Brain (organoid and tissue), 16 donors: ENCODE measurements at places on chromosomes 5 and 9.
A peak's percentile ranks its signal among the peaks of the same experiment; 100 is the strongest.

DNA sequence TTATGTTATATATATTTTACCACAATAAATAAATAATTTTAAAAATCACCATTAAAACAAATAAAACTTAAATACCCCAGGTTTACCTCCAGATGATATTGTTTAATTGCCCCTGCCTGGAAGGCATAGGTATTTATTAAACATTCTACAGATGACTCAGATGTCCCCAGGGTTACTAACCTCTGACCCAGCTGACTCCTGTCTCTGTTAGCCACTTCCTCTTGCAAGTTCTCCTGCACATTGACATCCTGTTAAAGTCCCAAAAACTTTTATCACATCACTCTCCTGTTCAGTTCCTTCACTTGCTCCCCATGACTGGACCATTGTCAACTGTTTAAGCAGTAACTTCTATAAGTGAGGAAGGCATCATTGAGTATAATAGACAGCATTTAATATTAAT, 37.0 kb upstream of the RAB3C start:
- DNase-seq, result no peak

DNA sequence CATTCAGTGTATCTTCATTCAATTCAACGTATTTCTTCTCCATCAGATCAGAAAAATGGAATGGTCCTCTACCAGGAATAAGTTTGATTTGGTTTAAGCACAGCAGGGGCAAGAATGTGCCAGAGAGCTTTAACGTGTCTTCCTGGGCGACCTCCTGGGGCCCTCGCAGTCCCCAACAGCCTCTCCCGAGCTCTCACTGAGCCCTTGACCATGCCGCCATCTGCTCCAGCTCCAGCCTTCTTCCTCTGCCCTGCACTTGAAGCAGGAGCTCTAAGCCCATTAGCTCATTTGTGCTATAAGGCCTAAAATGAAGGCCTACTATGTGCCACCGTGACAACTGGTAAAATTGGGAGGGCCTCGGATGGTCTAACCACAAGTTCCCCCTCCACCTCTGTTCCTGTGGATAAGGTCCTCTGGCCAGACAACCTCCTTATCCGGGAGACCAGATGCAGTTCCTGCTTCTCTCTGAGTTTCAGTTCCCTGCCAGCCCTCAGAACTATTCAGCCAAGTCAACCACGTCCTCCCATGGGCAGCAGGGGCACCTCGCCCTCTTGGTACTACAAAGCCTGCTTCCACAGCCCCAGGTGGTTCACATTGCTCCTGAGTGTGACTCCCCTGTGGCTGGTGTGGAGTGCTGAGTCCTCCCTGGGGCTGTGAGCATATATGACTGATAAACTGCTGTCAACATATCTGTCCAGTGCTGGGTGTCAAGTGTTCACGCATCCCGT, 35.8 kb downstream of the C5orf15 start:
- no peak for DNase-seq

DNA sequence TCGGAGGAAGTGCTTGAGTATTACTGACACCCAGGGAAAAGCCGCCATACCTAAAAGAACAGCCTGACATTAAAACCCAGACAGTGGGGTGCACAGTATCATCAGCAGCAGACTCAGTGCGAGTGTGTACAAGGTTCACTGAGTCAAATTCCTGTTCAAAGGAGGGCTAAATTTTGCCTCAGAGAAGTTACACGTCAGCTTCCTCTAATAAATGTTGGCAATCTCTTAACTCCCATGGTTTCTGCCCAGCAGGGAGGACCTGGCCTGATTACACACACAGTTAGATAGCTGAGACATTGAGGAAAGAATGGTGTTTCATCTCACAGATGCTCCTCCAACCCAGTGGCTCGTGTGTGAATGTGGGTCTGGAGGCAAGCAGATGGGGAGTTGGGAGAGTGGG, 38.2 kb downstream of the NIPSNAP3B start:
- peak; percentile 15 for DNase-seq

- no peak for DNase-seq
Observed at GRCh38 chr5:104184264-104184663, 621.7 kb upstream of the NUDT12 start.

DNA sequence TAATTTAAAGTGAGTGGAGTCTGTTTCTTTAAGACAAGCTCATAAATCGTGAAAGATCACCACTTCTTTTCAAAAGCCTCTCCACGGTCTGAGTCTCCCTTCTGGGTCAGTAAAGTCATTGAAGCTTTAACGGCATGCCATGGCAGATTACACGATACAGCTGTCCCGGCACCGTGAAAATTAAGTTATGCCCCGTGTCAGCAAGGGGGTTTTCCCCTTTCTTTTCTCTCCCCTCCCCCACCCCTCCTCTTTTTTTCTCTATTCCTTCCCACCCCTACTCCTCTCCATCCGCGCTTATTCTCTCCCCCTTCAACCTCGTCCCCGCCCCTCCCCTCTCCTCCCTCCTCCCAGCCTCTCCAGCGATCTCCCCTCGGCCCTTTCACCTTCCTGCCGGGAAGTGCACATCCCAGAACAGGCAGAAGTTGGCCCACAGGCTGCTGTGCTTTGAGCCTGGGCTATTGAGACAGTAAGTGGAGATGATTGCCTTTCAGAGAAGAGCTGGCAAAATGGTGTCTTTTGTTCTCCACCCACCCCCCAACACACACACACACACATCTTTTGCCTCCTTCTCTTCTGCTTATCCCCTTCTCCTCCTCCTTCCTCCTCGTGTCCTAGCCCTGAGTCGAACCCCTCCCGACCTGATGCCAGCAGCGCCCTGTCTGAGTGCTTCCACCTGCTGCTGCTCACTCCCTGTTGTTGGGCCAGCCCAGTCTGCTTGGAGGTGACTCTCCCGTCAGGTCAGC, 44.1 kb downstream of the GAS1 start:
- DNase-seq, result no peak

- DNase-seq, result peak; percentile 59
Observed at GRCh38 chr9:135146766-135147473, 59.5 kb downstream of the OLFM1 start.

DNA sequence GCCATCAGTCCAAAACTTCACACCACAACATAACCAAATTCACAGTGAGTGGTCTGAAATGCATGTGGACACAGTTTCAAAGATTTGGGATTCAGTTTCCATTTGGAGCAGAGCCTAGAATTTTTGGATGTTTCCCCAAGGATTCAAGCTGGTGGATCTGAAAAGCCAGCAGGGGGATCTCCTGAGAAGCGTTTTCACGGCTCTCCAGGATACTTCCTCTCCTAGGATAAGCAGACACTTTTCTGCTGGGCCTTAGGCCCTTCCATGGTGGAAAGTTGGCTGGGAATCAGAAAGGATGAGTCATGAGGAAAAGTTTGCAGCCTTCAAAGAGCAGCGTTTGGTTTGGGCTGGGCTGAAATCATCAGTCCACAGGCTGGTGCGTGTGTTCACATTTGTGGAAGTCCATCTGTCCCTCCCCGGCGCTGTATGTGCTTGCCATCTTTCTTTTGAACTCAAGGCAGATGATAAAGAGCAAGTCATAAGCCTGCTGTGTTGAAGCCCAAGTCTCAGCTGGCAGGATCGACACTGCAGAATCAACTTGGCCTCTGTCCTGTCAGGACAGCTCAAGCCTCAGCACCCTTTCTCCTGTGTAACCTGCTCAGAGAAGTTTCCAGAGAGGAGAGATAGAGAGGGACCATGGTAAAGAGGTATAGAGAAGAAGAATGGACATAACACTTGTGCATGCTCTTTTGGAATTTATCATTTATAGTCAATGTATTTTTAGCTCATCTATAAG, 152.6 kb upstream of the MSX2 start:
- no peak for DNase-seq

DNA sequence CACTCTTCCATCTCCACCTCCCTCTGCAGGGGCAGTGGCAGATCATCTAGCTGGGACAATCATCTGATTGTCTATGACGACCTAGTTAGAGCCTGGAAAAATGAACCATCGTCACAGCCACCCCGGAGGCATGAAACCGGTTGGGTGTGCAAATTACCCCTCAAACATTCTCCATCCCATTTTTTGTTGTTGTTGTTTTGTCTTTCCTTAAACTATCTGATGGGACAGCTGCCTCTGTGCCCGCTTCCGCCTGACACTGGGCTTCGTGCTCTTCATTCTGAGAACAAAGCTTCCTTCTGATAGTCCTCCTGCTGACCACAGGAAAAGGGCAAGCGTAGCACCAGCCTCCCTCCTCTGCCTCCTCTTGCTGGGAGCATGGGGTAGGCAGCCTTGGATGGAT, 7.0 kb upstream of the NDST1 start:
- DNase-seq, result no peak

GRCh38 chr9:123070198-123070597, 36.7 kb downstream of the GPR21 start:
- DNase-seq, result no peak

DNA sequence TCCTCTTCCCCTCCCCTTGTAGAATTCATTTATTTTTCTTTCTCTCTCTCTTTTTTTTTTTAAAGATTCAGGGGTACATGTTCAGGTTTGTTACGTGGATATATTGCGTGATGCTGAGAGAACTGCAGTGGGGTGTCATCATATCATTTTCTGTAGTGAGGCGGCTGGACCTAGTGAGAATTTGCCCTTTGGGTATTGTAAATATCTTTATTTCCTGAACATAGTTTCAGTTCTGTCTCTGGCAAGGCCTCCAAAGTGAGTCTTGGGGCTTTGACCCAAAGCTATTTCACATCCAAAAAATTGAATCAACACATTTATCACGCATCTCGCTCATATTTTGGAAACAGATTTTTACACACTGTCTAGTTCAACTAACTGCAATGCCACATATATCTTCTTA, 25.4 kb upstream of the MYOT start:
- no peak for DNase-seq

GRCh38 chr9:133112663-133113026, 8.4 kb downstream of the RALGDS start:
- DNase-seq, result no peak

GRCh38 chr5:67610186-67610912, 413.8 kb upstream of the CD180 start:
- DNase-seq, result no peak

GRCh38 chr5:149682532-149683075, 47.5 kb upstream of the PPARGC1B start:
- no peak for DNase-seq

DNA sequence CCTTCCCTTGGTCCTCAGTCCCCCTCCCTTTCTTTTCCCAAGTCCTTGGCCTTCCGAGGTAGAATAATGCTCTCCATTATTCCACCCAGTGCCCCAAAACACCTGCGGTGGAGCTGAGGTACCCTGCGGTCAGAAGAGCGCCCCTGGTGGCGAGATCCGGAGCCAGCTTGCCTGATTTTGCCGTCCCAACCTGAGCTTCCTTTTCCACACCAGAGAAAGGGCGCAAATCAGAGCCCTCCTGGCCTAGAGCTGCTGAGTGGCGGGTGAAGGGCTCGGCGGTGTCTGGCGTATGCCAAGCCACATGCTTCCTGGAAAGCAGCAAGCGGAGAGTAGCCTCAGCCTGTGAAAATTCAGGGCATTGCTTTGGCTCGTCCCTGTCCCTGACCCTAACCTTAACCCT, 21.1 kb upstream of the CARTPT start:
- no peak for DNase-seq

- DNase-seq, result no peak
Observed at GRCh38 chr5:155833287-155833686, 493.7 kb upstream of the SGCD start.

DNA sequence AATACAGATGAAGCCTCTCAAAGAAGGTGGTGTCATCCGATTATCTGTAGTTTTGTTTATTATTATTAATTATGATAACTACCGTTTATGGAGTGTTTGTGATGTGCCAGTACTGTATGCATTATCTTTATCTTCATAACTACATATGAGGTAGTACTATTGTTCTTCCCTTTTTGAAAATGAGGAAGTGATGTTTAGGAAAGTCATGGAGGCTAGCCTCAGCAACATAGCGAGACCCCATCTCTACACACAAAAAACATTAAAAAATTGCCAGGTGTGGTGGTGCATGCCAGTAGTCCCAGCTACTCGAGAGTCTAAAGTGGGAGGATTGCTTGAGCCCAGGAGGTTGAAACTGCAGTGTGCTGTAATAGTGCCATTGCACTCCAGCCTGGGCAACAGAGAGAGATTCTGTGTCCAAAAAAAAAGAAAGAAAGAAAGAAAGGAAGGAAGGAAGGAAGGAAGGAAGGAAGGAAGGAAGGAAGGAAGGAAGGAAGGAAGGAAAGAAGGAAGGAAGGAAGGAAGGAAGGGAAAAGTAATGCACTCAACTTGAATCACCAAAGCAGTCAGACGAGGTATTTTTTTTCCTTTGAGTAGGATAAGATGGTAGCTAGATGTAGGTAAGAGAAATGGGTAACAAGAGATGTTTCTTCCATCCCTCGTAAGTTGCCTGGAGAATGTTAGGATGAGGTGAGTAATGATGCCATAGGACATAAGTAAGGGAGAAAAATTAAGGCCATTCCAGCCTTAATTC, 47.8 kb downstream of the PAM start:
- no peak for DNase-seq

DNA sequence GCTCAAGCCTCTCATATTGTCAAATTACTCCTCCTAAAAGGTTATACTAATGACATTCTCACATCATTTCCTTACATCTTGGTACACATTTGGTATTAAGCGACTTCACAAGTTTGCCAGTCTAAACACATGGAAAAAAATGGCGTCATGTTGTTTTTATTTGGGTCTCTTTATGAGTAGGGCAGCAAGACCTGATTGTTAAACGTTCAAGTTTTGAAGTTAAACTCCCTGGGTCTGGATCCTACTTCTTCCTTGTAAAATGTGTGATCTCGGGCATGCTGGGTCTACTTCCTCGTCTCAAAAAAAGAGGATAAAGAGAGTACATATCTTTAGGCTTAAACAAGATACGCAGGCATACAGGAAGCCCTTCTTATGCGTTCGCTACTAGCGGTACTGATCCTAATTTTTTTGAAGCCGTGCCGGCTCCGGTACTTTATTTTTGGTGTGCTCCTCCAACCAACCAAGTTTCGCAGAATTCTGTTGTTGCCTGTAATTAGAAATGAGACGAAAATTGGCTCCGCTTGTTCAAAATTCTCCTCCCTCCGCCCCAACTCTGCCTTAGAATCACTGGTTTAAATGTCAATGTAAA, 596 bp upstream of the CDC37L1 start:
- DNase-seq, result peak; percentile 70

GRCh38 chr9:127778280-127779135, at the start of gene SH2D3C:
Gene SH2D3C (minus strand): TSS chr9:127778666. CDS start chr9:127778627, 39 bp downstream.
- DNase-seq, result no peak

- DNase-seq, result no peak
Observed at GRCh38 chr9:3662671-3663070, 136.9 kb upstream of the RFX3 start.

DNA sequence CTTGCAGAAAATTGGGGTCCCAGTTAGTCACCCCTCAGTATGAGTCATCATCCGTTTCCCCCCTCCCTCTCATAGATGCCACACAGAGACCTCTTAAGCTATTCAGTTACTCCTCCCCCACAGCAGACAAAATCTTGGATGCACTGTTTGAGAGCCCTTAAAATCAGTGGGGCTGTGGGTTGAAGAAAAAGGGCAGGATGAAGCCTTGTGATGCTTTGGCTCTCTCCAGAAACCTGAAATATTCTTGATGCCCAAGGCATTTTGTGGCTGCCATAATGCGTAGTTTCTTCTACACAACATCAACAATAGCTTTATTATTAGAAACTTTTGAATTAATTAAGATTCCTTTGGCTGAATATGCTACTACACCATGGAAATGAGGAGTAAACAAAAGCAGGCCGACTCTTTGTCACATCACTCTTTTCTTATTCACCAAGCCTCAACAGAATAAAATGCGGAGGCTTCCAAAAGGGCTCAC, 133.8 kb downstream of the MRPS30 start:
- peak; percentile 21 for DNase-seq

- no peak for DNase-seq
Observed at GRCh38 chr5:132566657-132567056, 9.9 kb downstream of the RAD50 start.

GRCh38 chr9:115877852-115878438, 275.6 kb upstream of the PAPPA start:
- DNase-seq, result no peak
